GOT3 (cell line): ENCODE measurements at places on chromosomes 1 and 21.

DNA sequence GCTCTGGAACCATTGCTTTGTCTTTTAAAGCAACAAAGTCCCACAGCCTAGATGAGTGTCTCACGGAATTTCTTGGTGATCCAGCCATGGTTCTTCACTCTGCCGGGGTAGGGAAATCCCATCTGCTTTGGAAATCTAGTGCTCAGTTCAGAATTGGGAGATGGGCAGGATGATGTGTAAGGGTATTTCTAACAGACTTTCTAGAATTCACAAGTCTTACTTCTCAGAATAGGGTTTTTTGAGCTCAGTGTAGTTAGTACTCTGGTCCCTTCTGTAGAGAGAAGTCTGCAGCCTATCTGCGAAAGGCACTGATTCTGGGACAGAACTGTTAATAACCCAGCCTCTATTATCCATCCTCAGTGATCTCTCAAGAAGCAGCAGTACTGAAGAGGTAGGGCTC, 25.3 kb downstream of the GABPA start:
- DNase-seq = no peak

DNA sequence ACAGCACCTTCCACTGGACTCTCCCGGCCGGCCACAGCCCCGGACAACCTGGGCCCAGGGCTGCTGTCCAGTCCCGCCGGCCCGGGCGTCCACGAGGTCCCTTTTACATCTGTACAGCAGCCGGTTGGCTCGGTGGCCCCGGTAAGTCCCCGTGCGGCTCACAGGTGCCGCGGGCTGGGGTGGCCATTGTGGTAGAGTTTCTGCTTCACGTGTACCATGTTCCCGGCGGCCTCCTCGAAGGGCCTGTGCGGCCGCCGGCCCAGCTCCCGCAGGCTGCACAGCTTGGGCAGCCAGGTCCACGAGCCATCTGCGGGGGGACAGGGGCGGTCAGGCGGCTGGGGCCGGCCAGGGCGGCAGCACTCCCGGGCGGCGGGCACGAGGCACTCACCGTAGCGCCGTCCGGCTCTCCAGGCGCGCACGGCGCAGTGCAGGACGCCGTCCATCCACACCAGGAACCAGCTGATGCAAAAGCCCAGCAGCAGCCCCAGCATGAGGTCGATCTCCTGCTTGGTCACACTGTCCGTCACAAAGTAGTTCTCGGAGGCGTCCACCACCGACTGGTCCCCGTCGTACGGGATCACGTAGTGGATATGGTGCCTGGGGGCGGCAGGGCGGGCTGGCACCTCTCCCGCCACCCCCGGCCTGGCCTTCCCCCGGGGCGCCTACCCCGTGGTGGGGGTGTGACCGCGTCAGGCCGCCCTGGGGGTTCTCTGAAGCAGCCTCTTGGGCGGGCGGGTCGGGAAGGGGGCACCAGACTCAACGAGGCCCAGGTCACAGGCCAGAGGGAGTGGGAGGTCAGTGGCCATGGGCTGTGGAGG, 5.0 kb downstream of the TMEM240 start:
- no peak for DNase-seq

GRCh38 chr1:207331354-207332313, 10.2 kb downstream of the CD55 start:
- DNase-seq = no peak

DNA sequence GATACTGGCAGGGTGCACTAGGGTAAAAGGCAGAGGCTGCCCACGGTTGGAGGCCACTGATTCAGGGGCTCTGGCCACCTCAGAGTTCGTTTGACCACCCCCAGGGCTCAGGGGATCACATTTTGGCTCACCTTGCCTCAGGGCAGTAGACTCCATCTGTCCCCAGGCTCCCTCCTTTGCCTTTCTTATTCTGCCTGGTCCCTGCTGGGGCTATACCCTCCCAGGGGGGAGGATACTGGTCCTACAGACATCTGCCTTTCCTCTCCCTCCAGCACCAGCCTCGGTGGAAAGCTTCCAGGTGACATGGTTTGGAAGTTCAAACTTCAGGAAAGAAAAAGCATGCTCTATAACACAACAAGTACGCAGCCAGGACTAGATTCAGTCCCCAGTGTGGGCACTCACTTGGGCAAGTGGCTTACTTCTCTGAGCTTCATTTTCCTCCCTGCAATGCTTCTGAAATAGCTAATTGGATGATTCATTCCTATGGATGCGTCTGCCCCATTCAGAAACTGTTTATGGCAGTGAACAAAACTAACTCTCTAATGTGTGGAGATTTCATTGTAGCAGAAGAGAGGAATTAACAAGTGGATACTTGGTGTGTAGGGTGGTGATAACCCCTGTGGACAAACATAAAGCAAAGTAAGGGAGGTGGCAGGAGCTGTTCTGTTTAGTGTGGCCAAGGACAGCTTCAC, 154.8 kb downstream of the TRABD2B start:
- DNase-seq = no peak

- no peak for DNase-seq
Observed at GRCh38 chr1:18417316-18418269, 63.1 kb upstream of the KLHDC7A start.
